ENCODE measurements at places on chromosomes 4 and X.

DNA sequence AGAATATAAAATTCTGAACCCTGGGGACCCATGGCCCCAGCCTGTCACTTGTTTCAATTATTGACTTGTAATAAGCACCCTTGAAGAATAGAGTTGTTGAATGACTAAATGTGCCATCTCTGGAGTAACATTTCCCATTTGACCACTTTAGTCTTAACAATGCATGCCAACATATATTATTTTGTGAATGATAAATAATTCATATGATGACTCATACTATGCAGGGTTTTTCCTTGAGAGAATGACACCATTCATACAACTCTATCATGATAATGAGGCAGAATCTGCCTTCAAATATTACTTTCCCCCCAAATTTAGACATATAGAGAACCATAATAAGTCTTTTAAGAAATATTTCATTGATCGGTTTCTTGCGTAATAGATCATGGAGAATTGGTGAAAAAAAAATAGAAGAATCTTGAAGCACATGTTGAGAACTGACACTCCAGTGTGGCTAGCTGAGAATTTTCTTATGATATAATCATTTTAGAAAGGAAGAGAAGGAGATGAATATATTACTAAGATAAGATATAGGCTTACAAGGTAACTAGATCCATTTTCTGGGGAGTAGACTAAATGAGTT, 404.5 kb downstream of the GRXCR1 start:
- no peak for DNase-seq

- no peak for DNase-seq
These were observed 145.1 kb downstream of the NHS start for GRCh38 chrX:17520016-17520615.

GRCh38 chr4:26885912-26886274, 25.3 kb downstream of the STIM2 start:
- DNase-seq, result no peak

GRCh38 chr4:153408932-153409331, 57.2 kb upstream of the TMEM131L start:
- no peak for DNase-seq

GRCh38 chr4:8024073-8024786, 84.6 kb upstream of the AFAP1 start:
- DNase-seq, result no peak

GRCh38 chrX:108732630-108733321, 3.6 kb downstream of the IRS4 start:
- peak; percentile 9 for DNase-seq

- DNase-seq, result no peak
These were observed 26.0 kb downstream of the AIFM1 start for GRCh38 chrX:130139474-130140201.

DNA sequence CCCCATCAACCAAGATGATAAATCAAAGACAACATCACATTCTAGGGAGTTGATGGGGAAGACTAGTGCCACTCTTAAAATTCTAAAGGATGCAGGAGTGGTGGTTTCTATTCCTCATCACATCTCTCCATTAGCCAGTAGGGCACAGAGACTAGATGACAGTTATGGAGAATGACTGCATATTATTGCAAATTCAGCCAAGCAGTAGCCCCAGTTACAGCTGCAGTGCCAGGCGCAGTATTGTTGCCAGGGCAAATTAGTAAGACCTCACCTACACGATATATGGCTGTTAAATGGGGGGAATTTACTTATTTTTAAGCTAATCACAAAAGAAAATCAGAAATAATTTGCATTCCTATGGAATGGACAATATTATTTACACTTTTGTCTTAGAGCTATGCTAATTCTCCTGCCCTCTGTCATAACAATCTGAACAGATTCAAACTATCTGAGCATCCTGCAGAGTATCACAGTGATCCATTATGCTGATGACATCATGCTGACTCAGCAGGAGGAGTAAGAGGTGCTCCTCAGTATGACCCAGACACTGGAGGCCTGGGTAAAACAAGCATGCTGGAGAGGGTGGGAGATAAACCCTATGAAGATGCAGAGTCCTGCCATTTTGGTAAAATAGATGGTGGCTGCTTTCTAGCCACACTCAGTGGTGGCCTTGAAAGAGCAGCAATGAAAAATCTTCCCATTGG, 24.7 kb downstream of the ETNPPL start:
- DNase-seq, result no peak

DNA sequence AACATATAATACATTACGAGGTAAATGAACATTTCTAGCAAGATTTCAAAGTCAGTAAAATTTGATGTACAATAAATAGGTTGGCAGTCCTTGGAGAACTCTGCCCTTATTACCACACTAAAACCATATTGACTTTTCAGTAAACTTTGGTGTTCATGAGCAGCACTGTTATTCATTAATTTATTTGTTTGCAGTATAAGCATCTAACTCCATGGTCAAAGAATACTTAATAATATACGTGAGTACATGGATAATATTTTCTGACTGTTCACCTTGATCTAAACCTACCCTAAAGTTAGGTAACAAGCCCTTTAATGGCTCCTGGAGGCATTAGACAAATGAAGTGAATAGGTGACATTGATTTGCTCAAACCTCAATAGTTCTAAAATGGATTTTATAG, 817.2 kb upstream of the FTHL17 start:
- DNase-seq, result no peak

DNA sequence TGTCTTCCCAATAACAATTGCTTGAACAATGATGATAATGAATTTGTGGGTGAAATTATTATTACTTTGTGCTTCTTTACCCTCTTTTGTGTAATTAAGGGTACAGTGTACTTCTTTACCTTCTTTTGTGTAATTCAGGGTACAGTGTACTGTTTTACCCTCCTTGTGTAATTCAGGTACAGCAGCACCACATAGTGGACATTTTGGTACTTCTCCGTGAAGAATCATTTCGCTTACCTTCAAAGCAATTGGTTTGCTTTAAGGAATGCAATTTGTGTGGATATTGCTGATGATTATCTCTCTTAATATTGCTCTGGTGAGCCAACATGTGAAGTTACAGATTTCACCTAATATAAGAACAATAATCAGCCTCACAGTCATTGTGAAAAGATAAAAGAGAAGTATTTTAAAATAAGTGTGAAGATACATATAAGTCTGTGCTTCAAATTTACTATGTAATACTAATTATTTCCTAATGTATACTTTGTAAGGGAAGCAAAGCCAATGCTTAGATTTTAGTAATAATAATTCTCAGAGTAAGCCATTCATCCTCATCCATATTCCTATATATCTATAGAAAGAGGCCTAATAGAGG, 27.2 kb upstream of the SEC24B start:
- peak; percentile 7 for DNase-seq

GRCh38 chr4:60259781-60260180, 940.3 kb upstream of the ADGRL3 start:
- DNase-seq, result no peak

DNA sequence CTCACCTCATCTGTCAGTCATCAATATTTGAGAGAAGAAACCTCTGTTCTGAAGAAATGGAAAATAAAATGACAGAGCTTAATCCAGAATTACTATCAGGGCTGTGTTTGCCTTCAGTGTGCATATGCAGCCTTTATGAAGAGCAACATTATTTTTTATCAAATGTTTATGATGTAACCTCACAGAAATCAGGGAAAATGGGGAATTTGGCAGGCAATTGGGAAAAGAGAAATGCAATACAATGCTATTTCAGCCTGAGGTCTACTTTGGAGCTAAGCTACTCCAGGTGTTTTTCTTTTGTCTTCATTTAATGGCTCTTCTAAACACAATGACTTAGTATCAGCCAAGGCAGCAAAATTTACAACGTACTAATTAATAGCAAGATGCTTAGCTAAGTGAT, 241.1 kb upstream of the TET2 start:
- peak; percentile 54 for DNase-seq

- no peak for DNase-seq
These were observed 49.0 kb downstream of the SYTL5 start for GRCh38 chrX:38055170-38055847.
